ENCODE measurements at places on chromosomes 12 and 14. TPM values are rescaled to one million over a fixed set of nuclear protein-coding genes. Genes with fewer than 3 reads are reported as not detected.

Gene ESR2
- 1.5 TPM for total RNA-seq

Gene NCAPD2
- total RNA-seq = 11.2 TPM

Gene KIF26A
- 2.0 TPM for total RNA-seq

Gene ETFBKMT
- 5.0 TPM for total RNA-seq

Gene LYZ
- total RNA-seq = 26.7 TPM

Gene CCDC175
- total RNA-seq = not detected

Gene CMTM5
- not detected for total RNA-seq

Gene JAG2
- 34.0 TPM for total RNA-seq

Gene PRH2
- not detected for total RNA-seq

Gene RPL10L
- total RNA-seq = not detected

Gene TMEM233
- 11.6 TPM for total RNA-seq

Measured in psoas muscle (tissue), 8 donors.